ENCODE measurements at places on chromosomes 5 and 9.
A peak's percentile ranks its signal among the peaks of the same experiment; 100 is the strongest.

- no peak for DNase-seq
- H3K27me3 ChIP-seq, result no peaks in the 10 kb centered on the region
- no peak overlapping the region for H3K4me3 ChIP-seq
Observed at GRCh38 chr5:178229861-178230260, 2.7 kb downstream of the PHYKPL start.

- H3K27me3 ChIP-seq, result no peaks in the 10 kb centered on the region
- H3K4me3 ChIP-seq, result no peak overlapping the region
- DNase-seq, result no peak
- no peak overlapping the region for H3K27ac ChIP-seq
- H3K36me3 ChIP-seq, result peaks cover 35% of the 10 kb centered on the region
- H3K4me1 ChIP-seq, result peaks cover 6% of the 10 kb centered on the region
Observed at GRCh38 chr9:123096987-123097386, 63.5 kb downstream of the GPR21 start.

GRCh38 chr5:149857499-149857898 is 87.1 kb downstream of the PDE6A start:
- H3K27ac ChIP-seq, result no peak overlapping the region
- peaks cover 7% of the 10 kb centered on the region for H3K27me3 ChIP-seq
- peaks cover 1% of the 10 kb centered on the region for H3K4me1 ChIP-seq

DNA sequence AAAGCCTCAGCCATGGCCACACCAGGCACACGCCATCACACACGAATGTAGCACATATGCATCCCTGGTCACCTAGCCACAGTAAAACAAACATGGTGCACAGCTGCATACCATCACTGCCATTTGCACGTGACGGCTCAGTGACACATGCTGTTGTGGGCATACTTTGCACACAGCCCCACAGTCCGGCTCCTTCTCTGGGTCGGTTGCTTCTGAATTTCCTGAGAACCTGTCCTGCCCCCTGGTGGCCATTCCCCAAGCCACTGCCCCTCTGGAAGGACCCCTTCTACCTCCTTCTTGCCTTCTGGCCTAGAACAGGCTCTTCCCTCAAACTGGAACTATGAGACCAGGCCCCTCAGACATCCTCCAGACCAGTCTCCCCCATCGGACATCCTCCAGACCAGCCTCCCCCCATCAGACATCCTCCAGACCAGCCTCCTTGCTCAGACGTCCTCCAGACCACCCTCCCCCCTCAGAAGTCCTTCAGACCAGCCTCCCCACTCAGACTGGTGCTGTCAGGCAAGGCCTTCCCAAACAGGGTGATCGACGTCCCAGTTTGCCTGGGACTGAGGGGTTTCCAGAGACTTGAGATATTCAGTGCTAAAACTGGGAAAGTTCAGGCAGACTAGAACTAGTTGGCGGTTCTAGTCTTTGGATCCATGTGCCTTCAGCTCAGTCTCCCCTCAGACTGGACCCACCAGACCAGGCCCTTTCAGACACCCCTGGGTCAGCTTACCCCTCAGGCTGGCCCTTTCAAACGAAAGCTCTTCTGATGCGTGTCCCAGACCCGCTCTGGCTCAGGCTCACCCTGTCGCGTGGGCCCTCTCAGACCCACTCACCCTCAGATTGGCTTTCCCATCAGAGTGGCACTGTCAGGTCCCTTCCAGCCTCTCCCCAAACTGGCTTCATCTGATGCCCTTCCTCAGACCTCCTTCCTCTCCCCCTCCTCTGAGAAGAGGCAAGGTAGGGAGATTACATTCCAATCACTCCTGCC is 24.3 kb upstream of the ENHO start:
- H3K4me3 ChIP-seq, result no peak overlapping the region
- H3K27ac ChIP-seq, result no peak overlapping the region
- peaks cover 5% of the 10 kb centered on the region for H3K4me1 ChIP-seq
- DNase-seq, result peak; percentile 59

DNA sequence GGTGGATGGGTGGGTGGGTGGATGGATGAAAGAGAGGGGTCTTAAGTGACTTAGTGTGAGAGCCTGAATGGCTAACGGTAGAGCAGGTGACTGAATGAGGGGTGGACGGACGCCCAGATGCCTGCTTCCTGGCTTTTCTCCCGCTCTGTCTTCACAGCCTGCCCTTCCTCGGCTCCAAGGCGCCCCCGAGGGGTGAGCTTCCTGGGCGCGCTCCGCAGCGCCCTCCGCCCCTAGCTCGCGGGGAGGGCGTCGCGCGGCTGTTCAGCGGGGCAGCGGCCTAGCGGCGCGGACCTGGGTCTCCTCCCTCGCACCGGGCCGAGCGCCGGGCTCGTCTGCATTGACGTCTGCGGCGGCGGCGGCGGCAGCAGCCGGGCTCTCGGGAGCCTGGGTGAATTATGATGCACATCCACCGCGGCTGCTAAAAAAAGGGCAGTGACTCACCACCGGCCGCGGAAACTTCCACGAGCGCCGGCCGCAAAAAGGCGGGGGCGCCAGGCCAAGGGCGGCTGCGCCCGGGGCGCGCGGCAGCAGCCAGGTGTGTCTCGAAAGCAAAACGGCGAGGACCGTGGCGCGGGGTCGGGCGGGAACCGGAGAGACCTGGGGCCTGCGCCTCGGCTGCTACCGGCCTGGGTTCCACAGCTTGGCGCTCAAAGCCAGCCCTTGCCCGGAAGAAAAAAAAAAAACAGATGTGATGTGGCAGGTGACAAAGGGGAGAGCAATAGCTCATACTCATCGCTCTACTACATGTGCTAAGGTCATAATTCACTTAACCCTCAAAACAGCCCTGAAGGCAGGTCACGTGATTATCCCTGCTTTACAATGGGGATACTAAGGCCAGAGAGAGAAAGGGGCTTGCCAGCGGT is 143.0 kb upstream of the ADRA1B start:
- H3K4me3 ChIP-seq, result peak overlapping the region; percentile 63
- peaks cover 36% of the 10 kb centered on the region for H3K27me3 ChIP-seq
- H3K27ac ChIP-seq, result no peak overlapping the region
- DNase-seq, result peak; percentile 43

DNA sequence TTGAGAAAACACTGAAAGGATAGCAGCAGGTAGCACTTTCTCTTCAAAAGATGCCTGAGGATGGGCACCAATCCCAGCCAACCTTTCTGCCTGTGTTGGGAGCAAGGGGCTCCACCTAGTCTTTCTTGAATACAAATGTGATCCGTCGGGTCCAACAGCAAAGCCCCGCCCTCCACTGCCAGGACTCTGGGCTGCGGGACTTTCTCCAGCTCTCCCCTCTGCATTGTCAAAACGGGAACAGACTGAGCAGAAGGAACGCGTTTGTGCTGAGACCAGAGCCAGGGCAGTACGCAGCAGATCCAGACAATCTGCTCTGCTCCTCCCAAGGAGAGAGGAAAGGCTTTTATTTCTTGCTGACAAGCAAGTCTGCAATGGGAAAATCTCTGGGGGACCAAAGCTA is 139.7 kb downstream of the SEC61B start:
- H3K4me3 ChIP-seq, result no peak overlapping the region
- H3K27ac ChIP-seq, result no peak overlapping the region
- peaks cover 55% of the 10 kb centered on the region for H3K27me3 ChIP-seq
- DNase-seq, result no peak
- H3K4me1 ChIP-seq, result no peaks in the 10 kb centered on the region

DNA sequence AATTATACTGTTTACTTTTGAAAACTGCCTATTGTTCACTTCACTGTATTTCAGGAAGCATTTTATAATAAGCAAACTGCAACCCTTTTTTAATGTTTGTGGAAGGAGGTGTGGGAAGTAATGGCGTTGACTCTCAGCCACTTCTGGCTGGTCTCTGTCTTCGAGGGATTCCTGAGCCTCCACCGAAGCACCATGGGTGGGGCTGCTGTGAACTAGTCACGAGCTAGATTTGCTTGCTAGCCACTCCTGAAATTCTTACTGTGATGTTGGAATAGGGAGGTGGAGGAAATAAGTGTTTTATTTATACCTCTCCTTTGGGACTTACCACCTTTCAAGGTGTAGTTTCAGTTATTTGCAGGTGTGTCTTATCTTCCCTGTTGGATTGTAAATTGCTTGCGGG is 26.8 kb downstream of the PIP5K1B start:
- no peak overlapping the region for H3K4me3 ChIP-seq
- peaks cover 24% of the 10 kb centered on the region for H3K27me3 ChIP-seq
- no peak overlapping the region for H3K27ac ChIP-seq
- H3K36me3 ChIP-seq, result no peaks in the 10 kb centered on the region
- no peak for DNase-seq

- no peak for DNase-seq
- H3K4me3 ChIP-seq, result no peak overlapping the region
- no peaks in the 10 kb centered on the region for H3K4me1 ChIP-seq
- no peaks in the 10 kb centered on the region for H3K27me3 ChIP-seq
- no peak overlapping the region for H3K27ac ChIP-seq
Observed at GRCh38 chr5:27788184-27788583, 749.8 kb upstream of the CDH9 start.

GRCh38 chr9:98172604-98173003 is 19.8 kb downstream of the CORO2A start:
- peaks cover 2% of the 10 kb centered on the region for H3K27me3 ChIP-seq
- no peak overlapping the region for H3K27ac ChIP-seq
- no peak for DNase-seq
- H3K4me1 ChIP-seq, result peaks cover 17% of the 10 kb centered on the region
- no peak overlapping the region for H3K4me3 ChIP-seq

Data from progenitor cell of endocrine pancreas (in vitro differentiated cells).